ENCODE measurements at places on chromosomes 3 and 15. TPM values are rescaled to one million over a fixed set of nuclear protein-coding genes. Genes with fewer than 3 reads are reported as not detected.

Gene IGDCC3
- total RNA-seq, result not detected

Gene NRROS
- total RNA-seq, result 0.30 TPM

Gene ROPN1B
- not detected for total RNA-seq

Gene TGM4
- total RNA-seq, result not detected

Gene TRPM1
- not detected for total RNA-seq

Gene TM4SF18
- 0.46 TPM for total RNA-seq

Gene THAP10
- 0.89 TPM for total RNA-seq

Gene DYNLT2B
- total RNA-seq, result 5.9 TPM

Gene CCDC54
- total RNA-seq, result not detected

Gene FYCO1
- 19.3 TPM for total RNA-seq

Gene CLN6
- 10.3 TPM for total RNA-seq

Gene CTNNB1
- total RNA-seq, result 764 TPM

Gene CCR8
- total RNA-seq, result not detected

Gene MORC1
- not detected for total RNA-seq

Gene C3orf85
- total RNA-seq, result not detected

Gene PODXL2
- 10.9 TPM for total RNA-seq

Gene ADAMTS7
- 12.6 TPM for total RNA-seq

Gene SCAPER
- total RNA-seq, result 8.0 TPM

Gene CD200R1
- total RNA-seq, result not detected

Gene PLSCR2
- total RNA-seq, result not detected

Gene IGSF10
- 1.6 TPM for total RNA-seq

Gene PAK6
- 0.28 TPM for total RNA-seq

Gene ERICH6
- not detected for total RNA-seq

Gene LRRIQ4
- not detected for total RNA-seq

Gene PTPRG
- 29.5 TPM for total RNA-seq

Gene MEIS2
- total RNA-seq, result 63.4 TPM

Gene SYNPR
- total RNA-seq, result not detected

Gene CYP1A2
- total RNA-seq, result not detected

Gene ATP13A4
- total RNA-seq, result 0.89 TPM

Gene CHL1
- not detected for total RNA-seq

Gene ARGFX
- total RNA-seq, result not detected

Gene CCR2
- total RNA-seq, result not detected

Gene CYP8B1
- not detected for total RNA-seq

Gene FXR1
- 231 TPM for total RNA-seq

Gene SGO1
- 4.9 TPM for total RNA-seq

Gene RAD54L2
- 13.4 TPM for total RNA-seq

Gene GPR156
- total RNA-seq, result 0.92 TPM

Gene CYP1A1
- not detected for total RNA-seq

Gene SLC12A8
- total RNA-seq, result 33.5 TPM

All from smooth muscle cell of the umbilical artery (primary cell).